ENCODE measurements at places on chromosomes 11 and 22. TPM values are rescaled to one million over a fixed set of nuclear protein-coding genes. Genes with fewer than 3 reads are reported as not detected.

The LMO1 gene
- 0.79 TPM for total RNA-seq

The NLRP6 gene
- total RNA-seq = 4.7 TPM

The CHADL gene
- 12.6 TPM for total RNA-seq

The CHRDL2 gene
- total RNA-seq = 1.5 TPM

The CYP2R1 gene
- 17.6 TPM for total RNA-seq

The TREH gene
- 1.0 TPM for total RNA-seq

The MYOD1 gene
- total RNA-seq = not detected

The CTSF gene
- total RNA-seq = 36.9 TPM

The IL10RA gene
- 47.1 TPM for total RNA-seq

The ARL2 gene
- total RNA-seq = 82.6 TPM

The PNPLA3 gene
- 0.76 TPM for total RNA-seq

The OR51E2 gene
- not detected for total RNA-seq

The OR51B4 gene
- total RNA-seq = not detected

The LRP4 gene
- total RNA-seq = 8.8 TPM

The RFPL3 gene
- not detected for total RNA-seq

The MYBPC3 gene
- total RNA-seq = 1.1 TPM

The P4HA3 gene
- 0.30 TPM for total RNA-seq

The EMSY gene
- total RNA-seq = 24.2 TPM
